ENCODE measurements at places on chromosomes 1 and 21.

- DNase-seq: no peak
Observed at GRCh38 chr1:54342742-54343687, 63.2 kb downstream of the SSBP3 start.

DNA sequence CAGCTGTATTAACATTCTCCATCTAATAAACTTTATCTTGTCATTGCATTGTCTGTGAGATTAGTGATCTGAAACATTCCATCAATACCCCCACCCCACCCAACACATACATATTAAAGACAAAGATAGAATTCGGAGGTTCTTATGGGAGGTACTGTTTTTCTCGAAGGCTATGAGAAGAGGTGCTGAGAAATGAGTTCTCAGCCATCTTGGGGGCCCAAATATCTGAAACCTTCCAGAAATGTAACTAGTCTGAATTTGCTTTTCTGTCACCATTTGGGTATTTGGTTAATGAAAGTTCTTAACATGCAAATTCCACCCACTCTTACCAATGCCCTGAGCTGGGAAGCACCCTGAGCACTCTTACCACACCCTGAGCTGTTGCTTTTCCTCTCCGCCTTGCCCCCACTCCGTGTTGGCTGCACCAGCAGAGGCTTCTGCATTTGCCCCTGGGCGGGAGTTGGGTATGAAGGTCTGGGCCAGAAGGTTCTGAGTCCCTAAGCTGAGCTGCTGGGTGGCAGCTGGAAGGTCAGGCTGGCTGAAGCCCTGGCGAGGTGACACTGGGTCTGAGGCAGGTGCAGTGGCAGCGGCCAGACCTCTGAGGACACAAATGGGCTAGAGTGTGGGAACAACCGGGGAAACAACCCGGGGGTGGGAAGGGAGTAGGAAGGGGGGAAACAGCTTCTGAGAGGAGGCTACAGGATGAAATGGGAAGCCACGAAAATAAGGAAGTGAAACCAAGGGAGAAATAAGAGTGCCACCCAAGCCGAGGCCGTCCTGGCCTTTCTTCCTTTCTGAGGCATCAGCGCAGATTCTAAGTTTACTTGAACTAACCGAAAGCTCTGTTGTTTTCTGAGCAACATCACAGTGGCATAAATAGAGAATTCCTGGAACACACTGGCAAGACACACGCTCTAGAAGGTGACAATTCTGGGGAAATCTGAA, 26.3 kb upstream of the IER5 start:
- no peak for DNase-seq

DNA sequence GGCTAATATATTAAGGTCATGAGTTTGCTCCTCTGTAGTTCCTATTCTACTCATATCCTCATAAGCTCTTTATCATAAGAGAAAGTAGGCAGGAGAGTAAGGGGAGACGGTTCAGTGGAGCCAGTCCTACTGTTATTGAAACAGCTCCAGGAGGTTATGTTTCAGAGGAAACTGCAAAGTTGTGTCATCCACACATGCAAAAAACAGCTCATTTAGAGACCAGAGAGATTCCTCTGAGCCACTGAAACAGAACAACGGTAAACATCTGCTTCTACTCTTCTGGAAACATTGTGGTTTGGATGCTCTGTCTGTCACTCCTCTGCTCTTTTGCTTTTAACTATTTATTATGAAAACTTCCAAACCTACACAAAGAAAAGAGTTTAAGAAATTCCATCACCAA, 66.3 kb upstream of the PPP2R5A start:
- DNase-seq: no peak

- DNase-seq: no peak
Observed at GRCh38 chr1:65066766-65067490, 81.1 kb upstream of the AK4 start.

DNA sequence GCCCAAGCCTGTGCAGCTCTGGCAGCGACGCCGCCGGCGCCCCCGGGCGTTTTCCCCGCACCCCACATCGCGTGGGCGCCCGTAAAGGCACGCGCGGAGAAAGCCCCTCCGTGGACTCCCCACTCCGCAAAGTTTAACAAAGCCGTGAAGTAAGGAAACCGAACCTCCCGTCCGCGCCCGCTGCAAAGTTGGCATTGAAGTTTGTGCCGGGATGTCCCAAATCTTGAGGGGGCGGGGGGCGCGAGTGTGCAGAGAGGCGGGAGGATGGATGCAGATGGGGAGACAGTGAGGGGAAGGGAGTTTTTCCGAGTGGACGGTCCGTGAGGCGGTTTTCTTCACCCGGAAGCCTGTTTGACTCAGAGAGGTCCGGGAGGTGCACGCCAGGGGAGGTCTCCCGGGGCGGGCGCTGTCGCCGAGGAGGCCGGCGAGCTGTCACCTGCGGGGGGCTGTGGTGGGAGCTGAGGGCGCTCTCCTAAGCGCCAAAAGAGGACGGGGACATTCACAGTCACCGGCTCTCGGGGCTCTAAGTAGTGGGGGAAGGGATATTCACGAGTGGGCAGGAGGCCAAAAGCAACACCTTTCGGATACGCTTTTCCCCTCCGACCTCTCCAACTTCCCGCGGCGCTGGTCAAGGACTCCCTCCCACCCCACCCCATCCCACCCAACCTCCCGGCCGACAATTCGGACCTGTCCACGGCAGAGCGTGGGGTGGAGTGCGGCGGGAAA, 1.3 kb downstream of the WLS start:
- no peak for DNase-seq

DNA sequence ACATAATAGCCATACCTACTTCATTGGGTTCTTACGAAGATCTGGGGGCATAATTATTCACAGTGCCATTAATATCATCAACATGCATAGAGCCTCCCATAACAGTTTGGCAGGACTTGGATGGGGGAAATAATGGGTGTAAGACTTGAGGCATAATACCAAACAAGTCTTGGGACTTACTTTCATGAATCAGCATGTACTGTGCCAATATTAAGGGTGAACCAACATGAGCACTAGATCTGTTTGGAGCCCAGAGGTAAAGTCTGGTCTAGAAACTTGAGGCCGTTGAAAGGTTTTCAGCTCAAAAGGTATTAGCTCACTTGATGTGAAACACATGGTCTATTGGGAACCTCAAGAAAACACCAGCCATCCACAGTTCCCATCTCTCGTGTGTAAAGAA, 56.7 kb upstream of the ZC3H11B start:
- DNase-seq: no peak

DNA sequence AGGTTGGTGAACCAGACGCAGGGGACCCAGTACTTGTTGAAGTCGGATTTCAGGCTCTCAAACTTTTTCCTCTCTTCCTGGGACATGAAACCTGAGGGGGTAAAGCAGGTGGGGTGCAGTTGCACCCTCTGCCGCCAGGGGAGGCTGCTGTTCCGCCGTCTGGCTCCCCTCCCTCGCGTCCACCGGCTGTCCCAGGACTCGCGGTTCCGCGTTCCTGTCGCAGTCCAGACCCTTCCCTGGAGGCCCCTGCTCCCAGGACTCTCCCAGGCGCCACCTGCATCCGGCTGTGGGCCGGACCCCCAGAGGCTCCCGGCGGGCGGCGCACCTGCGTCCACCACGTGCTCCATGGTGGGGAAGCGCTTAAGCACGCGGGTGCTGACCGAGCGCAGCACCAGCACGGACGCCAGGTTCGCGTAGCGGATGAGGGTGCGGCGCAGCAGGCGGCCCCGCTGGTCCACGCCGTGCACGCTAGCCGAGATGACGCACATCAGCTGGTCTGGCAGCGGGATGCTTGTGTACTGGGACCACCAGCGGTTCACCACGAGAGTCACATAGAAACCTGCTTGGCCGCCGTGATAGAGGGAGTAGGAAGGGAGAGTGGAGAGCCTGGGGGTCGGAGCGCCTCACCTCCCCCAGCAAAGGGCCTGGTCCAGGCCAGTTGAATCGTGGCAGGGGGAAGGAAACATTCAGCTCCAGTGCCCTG, 1.7 kb downstream of the BEST4 start:
- DNase-seq: no peak

DNA sequence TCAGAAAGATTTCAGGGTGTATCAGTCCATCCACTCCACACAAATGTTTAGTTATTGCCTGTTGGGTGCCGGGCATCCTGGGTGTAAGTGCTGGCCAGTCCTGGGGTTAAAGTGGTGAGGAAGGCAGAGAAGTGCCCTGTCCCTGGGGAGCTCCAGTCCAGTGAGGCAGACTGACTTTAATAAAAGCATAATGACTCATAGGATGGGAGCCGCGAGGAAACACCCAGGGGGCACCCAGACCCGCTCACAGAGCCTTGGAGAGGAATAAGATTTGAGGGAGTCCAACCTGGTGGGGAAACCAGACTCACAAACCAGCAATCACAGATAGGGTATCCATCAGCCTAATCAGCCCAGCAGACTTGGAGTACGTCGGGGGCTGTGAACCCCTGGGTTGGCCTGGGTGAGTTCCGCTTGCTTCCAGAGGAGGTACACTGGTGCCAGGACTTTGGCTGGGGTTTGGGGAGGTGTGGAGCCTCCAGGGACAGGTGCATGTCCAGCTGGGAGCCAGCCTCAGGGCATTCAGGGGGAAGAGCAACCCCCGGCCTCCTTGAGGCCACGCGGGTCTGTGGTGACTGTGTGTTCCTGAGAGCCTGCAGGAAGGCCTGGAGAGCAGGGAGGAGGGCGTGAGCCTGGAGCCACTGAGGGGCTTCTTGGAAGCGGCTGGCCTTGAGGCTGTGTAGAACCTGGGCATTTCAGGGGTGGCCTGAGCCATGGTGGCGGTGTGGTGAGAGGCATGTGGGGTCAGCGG, 3.7 kb downstream of the PEAR1 start:
- DNase-seq: no peak

DNA sequence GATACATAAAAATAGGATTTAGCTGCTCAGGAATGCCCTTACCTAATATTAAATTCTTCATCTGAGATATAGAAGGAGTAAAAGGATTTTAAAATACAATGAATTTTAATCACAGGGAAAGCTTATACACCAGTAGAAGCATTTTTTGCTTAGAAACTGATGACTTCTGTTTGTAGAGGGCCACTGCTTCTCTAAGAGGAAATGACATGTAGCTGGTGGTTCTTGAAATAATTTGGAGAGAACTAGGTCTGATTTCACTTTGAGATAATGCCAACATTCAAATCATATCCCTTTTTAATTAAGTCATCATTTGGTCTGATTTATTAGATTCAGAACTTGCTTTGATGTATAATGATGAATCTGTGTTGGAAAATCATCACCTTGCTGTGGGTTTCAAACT, 166.6 kb upstream of the SGIP1 start:
- DNase-seq: no peak

DNA sequence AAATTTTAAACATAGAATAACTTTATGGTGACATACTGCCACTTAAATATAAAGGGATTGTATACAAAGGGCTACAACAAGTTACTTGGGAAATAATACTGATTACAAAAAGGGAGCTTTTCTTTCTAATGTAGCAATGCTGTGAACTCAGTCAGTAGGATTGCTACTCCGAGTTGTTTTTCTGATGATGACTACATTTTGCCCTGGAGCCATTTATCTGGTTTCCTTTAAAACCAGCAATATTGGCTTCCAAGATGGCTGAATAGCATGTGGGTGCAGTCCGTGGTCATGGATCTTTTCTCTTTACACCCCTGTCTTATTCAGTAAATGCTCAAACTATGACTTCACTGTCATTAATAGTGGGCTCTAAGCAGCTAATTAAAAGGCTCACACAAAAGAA, 92.6 kb upstream of the NEK7 start:
- DNase-seq: no peak

DNA sequence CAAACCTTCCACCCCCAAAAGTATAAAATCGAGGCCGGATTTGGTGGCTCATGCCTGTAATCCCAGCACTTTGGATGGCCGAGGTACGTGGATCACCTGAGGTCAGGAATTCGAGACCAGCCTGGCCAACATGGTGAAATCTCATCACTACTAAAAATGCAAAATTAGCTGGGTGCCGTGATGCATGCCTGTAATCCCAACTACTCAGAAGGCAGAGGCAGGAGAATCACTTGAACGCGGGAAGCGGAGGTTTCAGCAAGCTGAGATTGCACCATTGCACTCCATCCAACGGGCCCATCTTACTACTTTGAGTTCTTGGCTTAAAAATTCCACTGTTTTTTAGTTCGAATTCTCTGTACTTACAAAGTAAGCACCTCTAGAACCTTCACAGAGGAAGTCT, 11.0 kb downstream of the KLHDC8A start:
- no peak for DNase-seq

DNA sequence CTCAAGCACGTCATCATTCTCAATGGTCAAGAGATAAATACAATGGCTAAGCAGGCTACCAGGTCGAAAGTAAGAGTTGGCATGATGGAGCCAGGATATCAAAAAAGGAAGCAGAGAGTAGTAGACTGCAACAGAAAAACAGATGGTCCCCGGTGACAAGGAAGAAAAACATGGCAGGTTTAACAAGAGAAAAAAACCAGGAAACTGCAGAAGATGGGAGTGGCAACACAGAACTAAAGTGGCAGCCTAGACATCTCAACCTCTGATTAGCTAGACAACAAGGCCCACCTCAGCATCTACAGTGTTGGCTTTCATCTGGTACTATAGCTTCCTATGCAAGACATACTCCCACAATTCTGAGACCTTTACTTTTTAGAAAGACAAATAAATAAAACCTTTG, 3.1 kb downstream of the UBR4 start:
- no peak for DNase-seq

DNA sequence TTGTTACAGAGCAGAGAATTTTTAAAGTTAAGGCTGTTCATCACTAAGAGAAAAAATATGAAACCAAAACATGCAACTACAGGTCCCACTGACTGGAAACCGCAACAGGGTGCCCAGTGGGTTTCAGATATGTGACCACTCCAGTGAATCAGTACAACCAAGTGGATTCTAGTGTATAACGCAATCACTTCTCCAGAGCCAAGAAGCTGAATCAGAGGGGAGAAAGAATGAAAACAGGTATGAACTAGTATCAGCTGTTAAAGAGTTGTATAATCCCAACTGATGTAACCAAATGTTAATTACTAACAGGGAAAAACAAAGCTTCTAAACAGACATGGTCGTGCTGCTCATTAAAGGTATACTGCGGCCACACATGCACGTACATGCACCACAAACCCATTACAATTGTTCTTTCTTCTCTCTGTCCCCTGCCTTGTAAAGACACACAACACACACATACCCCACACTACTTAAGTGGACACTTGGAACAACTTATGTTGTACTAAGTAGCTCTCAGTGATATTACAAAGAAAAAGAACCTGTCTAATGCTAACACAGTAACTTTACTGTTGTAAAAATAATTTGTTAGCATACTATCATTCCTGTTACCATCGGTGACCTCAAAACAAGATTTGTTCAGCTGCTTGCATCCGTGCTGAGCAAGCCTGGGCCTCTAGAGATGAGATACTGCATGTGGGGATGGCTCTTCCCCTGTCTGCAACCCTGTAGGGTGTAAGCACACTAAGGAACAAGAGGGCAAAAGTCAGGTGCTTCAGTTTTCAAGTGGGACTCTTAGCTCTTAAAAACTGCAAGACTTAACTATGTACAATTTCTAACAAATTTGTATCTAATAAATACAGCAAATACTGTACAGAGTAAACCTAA, 74.2 kb downstream of the PTPN14 start:
- DNase-seq: no peak

GRCh38 chr1:35053433-35053832, 21.7 kb upstream of the ZMYM6 start:
- no peak for DNase-seq

DNA sequence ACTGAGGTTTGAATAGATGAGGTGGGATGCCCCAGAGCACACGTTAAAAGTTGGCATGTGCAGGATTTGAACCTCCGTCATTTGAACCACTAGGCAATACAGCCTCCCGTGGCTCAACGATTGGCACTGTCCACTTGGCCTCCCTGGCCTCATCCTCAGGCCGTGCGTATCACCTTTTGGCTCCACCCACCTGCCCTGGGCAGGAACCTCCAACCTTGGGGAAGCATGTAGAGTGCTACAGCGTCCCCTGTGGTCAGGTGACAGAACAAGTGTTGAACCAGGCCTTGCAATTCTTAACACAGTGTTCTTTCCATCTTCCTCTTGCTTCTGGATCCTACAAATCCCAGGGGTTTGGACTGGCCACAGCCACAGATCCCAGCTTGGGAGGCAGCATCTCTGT, 112.6 kb downstream of the PAX7 start:
- DNase-seq: no peak

Data from GOT3 (cell line).